Breast epithelium (tissue), 4 donors: ENCODE measurements at places on chromosomes 7 and 10.

- DNase-seq = no peak
- no peak overlapping the region for H3K4me3 ChIP-seq
- H3K27me3 ChIP-seq = no peaks in the 10 kb centered on the region
- no peak overlapping the region for H3K27ac ChIP-seq
These were observed 11.5 kb downstream of the SGPL1 start for GRCh38 chr10:70827086-70827757.

GRCh38 chr7:133345690-133346421, 93.0 kb downstream of the EXOC4 start:
- H3K27me3 ChIP-seq = no peaks in the 10 kb centered on the region
- H3K4me3 ChIP-seq = no peak overlapping the region
- no peaks in the 10 kb centered on the region for H3K36me3 ChIP-seq
- no peak overlapping the region for H3K27ac ChIP-seq
- H3K4me1 ChIP-seq = no peaks in the 10 kb centered on the region

DNA sequence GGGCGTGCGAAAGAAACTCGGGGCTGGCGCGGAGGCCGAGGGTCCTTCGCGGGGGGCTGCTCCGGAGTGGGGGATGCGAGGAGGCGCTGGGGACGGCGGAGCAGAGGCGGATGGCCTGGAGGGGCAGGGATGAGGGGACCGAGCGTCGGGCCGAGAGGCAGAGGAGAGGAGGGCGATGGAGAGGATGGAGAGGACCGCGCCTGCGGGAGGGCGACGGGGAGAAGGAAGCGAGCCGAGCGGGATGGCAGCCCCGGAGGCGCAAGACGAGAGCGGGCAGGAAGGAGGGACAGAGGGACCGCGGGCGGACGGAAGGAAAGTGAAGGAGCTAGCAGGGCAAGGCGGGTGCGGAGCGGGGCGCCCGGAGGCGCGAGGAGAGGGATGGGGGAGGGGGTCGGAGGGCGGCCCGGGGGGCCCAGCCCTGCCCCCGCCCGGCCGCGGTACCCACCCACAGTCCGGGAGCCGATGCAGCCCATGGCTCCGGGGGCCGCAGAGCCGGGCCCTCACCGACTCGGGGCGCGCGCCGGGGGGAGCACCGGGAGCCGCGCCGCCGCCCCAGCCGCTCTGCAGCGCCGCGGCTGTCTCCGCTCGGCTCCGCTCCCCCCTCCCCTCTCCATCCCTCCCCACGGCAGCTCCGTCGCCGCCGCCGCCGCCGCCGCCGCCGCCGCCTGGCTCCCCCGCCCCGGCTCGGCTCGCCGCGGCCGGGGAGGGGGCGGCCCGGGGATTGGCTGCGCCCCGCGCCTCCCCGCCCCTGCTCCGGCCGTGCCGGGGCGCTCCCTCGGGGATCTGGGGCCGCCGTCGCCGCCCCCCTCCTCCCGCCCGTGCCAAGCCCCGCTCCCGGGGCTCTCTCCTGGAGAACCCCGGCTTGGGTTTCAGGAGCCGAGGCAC, at the start of gene FAM131B:
TSS of gene FAM131B (minus strand) at position 583 of the 885 bp plus-strand sequence. CDS start at position 473, 110 bp downstream.
- no peaks in the 10 kb centered on the region for H3K4me1 ChIP-seq
- H3K27ac ChIP-seq = no peak within 1 kb of the TSS
- H3K4me3 ChIP-seq = peak within 1 kb of the TSS; percentile 63
- no peak for DNase-seq

GRCh38 chr10:88122145-88122544, 258.7 kb downstream of the PTEN start:
- no peak overlapping the region for H3K4me3 ChIP-seq
- no peaks in the 10 kb centered on the region for H3K27me3 ChIP-seq
- H3K27ac ChIP-seq = no peak overlapping the region

GRCh38 chr7:47039089-47039648, 542.7 kb downstream of the TNS3 start:
- peaks cover 12% of the 10 kb centered on the region for H3K4me1 ChIP-seq
- no peaks in the 10 kb centered on the region for H3K36me3 ChIP-seq
- DNase-seq = no peak
- no peak overlapping the region for H3K4me3 ChIP-seq
- H3K27me3 ChIP-seq = no peaks in the 10 kb centered on the region

DNA sequence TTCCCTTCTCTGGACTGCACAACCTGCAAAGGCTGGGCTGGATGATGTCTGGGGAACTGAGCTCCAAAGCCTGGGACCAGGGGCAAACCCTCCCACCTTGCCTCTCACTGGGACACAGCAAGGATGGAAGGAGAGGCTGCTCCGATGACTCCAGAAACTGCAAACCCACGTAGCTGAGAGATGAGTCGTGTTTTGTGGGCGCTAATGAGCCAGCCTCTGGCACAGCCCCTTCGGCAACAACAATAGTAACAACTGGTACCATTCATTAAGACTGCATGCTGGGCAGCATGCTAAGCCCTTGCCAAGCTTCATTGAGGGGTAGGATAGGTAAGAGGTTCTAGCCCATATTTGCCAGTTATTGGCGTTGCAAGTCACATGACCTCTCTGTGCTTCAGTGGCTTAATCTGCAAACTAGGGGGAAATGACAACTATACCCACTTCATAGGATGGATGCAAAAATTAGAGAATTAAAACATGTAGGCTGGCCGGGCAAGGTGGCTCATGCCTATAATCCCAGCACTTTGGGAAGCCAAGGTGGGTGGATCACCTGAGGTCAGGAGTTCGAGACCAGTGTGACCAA, 145.9 kb downstream of the SH3PXD2A start:
- peaks cover 4% of the 10 kb centered on the region for H3K4me1 ChIP-seq
- H3K27ac ChIP-seq = no peak overlapping the region
- no peaks in the 10 kb centered on the region for H3K27me3 ChIP-seq

DNA sequence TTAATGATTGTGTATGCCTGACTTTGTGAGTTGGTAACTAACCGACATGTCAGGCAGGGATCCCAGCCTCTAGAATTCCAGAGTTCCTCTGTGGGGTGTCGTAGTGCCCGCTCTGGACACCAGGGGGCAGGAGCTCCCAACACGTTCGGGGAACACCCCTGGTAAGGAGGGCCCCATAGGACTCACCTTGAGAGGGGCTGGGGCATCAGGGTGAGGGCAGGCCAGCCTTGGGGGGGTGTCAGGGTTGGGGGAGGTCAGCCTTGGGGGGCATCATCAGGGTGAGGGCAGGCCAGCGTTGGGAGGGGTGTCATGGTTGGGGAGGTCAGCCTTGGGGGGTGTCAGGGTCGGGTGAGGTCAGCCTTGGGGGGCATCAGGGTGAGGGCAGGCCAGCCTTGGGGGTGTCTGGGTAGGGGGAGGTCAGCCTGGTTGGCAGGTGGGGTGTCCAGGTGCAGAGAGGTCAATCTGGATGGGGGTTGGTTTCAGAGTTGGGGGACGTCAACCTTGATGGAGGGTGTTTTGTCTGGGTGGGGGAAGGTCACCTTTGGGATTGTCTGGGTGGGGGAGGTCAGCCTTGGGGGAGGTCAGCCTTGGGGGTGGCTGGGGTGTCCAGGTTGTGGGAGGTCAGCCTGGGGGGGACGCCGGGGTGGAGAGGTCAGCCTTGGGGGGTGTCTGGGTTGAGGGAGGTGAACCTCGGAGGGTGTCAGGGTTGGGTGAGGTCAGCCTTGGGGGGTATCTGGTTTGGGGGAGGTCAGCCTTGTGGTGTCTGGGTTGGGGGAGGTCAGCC, 45.6 kb upstream of the SUN1 start:
- DNase-seq = peak; percentile 61
- no peaks in the 10 kb centered on the region for H3K27me3 ChIP-seq
- H3K4me3 ChIP-seq = no peak overlapping the region
- H3K4me1 ChIP-seq = no peaks in the 10 kb centered on the region

DNA sequence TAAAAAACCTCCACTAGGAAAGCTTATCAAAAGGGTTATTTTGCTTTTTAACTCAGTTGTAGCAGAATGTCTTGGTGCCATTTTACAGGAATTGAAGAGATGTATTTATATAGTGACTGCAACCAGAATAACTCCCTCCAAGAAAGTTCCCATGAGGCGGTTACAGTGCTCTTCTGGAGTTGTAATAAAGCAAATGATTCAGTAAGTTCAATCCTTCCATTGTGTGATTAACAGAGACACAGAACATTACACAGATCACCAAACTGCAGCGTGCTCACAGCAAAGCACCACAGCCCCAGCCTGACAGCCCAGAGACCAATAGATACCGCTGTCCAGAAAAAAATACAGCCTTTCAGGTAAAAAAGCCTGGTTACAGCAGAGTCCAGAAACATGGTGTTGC, 21.9 kb upstream of the CABCOCO1 start:
- H3K4me3 ChIP-seq = no peak overlapping the region
- DNase-seq = no peak
- no peaks in the 10 kb centered on the region for H3K4me1 ChIP-seq
- no peak overlapping the region for H3K27ac ChIP-seq
- H3K36me3 ChIP-seq = no peaks in the 10 kb centered on the region

- no peak overlapping the region for H3K4me3 ChIP-seq
- no peak overlapping the region for H3K27ac ChIP-seq
- no peaks in the 10 kb centered on the region for H3K27me3 ChIP-seq
- H3K4me1 ChIP-seq = no peaks in the 10 kb centered on the region
- DNase-seq = no peak
These were observed 34.5 kb downstream of the SRRM3 start for GRCh38 chr7:76236224-76236623.

- H3K4me3 ChIP-seq = no peak overlapping the region
- no peaks in the 10 kb centered on the region for H3K36me3 ChIP-seq
- no peaks in the 10 kb centered on the region for H3K4me1 ChIP-seq
- H3K27me3 ChIP-seq = no peaks in the 10 kb centered on the region
- no peak for DNase-seq
These were observed 101.1 kb upstream of the TARP start for GRCh38 chr7:38374507-38374906.

- no peaks in the 10 kb centered on the region for H3K4me1 ChIP-seq
- DNase-seq = no peak
- no peaks in the 10 kb centered on the region for H3K36me3 ChIP-seq
- H3K27me3 ChIP-seq = no peaks in the 10 kb centered on the region
These were observed 699.5 kb downstream of the LRMDA start for GRCh38 chr10:76130892-76131291.

- no peaks in the 10 kb centered on the region for H3K4me1 ChIP-seq
- H3K4me3 ChIP-seq = no peak overlapping the region
- no peak overlapping the region for H3K27ac ChIP-seq
- DNase-seq = no peak
- no peaks in the 10 kb centered on the region for H3K36me3 ChIP-seq
- peaks cover 71% of the 10 kb centered on the region for H3K27me3 ChIP-seq
These were observed 2.6 kb upstream of the TCERG1L start for GRCh38 chr10:131314148-131314547.

- no peaks in the 10 kb centered on the region for H3K36me3 ChIP-seq
- no peak overlapping the region for H3K27ac ChIP-seq
- H3K4me3 ChIP-seq = no peak overlapping the region
- H3K4me1 ChIP-seq = no peaks in the 10 kb centered on the region
- no peaks in the 10 kb centered on the region for H3K27me3 ChIP-seq
These were observed 73.6 kb upstream of the AMPH start for GRCh38 chr7:38704751-38705150.
